ENCODE measurements at places on chromosomes 5 and 9.

- no peak for DNase-seq
Measured at GRCh38 chr5:179323026-179323870, 22.0 kb downstream of the ADAMTS2 start.

GRCh38 chr5:10262995-10263394 lies 12.9 kb downstream of the CCT5 start:
- no peak for DNase-seq

- no peak for DNase-seq
Measured at GRCh38 chr9:138073808-138074207, 196.2 kb downstream of the CACNA1B start.

- no peak for DNase-seq
Measured at GRCh38 chr9:99244344-99245260, 22.5 kb downstream of the SEC61B start.

- no peak for DNase-seq
Measured at GRCh38 chr9:2655411-2655901, 33.9 kb downstream of the VLDLR start.

DNA sequence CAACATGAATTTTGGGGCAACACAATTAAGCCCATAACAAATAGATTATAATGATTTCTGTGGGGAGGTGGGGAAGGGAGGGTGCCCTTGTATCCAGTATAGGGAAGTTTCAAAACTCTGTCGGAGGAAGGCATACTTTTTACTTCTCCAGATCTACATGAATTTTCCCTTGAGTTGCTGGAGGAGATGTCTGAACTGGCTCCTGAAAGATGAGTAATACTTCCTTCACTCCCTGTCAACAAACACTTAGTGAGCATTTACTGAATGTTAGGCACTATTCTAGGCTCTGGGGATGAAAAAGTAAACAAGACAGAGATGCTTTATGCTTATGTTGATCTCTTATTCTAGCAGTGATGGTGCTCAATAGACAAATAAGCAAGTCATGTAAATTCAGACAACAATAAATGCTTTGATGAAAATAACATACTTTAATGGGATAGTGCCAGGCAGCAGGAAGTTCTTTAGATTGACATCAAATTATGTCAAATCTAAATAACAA lies 197.9 kb upstream of the ANKH start:
- no peak for DNase-seq
